ENCODE measurements at places on chromosomes 11 and 22. TPM values are rescaled to one million over a fixed set of nuclear protein-coding genes. Genes with fewer than 3 reads are reported as not detected.

GRCh38 chr11:134557571-134558257, 145.7 kb upstream of the B3GAT1 start:
- H3K27me3 ChIP-seq, result peaks cover 5% of the 10 kb centered on the region
- H3K27ac ChIP-seq, result no peak overlapping the region
- no peaks in the 10 kb centered on the region for H3K4me1 ChIP-seq
- no peak for DNase-seq
- H3K4me3 ChIP-seq, result no peak overlapping the region
- no peaks in the 10 kb centered on the region for H3K36me3 ChIP-seq

ISX gene
- total RNA-seq, result not detected

GRCh38 chr11:61332281-61332796, 566 bp downstream of the DDB1 start:
- H3K36me3 ChIP-seq, result peaks cover 52% of the 10 kb centered on the region
- no peaks in the 10 kb centered on the region for H3K27me3 ChIP-seq
- DNase-seq, result peak; percentile 27
- peak overlapping the region; percentile 100 for H3K27ac ChIP-seq
- peaks cover 70% of the 10 kb centered on the region for H3K4me1 ChIP-seq

BATF2 gene
- total RNA-seq, result not detected

GRCh38 chr11:88175569-88176075, 379 bp upstream of the RAB38 start:
- H3K36me3 ChIP-seq, result no peaks in the 10 kb centered on the region
- H3K27ac ChIP-seq, result no peak overlapping the region
- peak overlapping the region; percentile 71 for H3K4me3 ChIP-seq
- peaks cover 16% of the 10 kb centered on the region for H3K27me3 ChIP-seq
- no peak for DNase-seq

GRCh38 chr22:49521787-49522224, 305.9 kb downstream of the BRD1 start:
- no peak overlapping the region for H3K4me3 ChIP-seq
- peaks cover 4% of the 10 kb centered on the region for H3K36me3 ChIP-seq
- DNase-seq, result no peak
- no peak overlapping the region for H3K27ac ChIP-seq

RNF141 gene
- 12.5 TPM for total RNA-seq

DNA sequence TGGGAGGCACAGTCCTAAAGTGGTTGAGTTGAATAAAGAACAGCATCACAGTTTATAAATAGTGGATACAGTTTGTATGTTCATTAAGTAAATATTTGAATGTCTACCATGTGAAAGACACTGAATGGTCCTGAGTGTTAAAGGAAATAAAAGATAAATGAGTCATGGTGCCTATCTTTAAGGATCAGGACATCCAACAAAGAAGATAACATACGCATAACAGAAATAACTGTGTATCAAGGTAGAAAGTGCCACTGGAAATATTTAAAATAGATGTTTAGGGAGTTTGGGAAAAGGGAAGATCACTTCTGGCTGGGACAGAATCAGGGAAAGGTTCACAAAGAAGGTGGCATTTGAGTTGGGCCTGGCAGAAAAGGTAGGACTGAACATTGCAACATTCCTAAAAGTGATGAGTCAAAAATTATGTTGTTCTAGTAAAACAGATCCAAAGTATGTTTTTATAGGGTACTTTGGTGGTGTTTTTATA, 41.5 kb downstream of the CSTPP1 start:
- no peak overlapping the region for H3K27ac ChIP-seq
- H3K27me3 ChIP-seq, result no peaks in the 10 kb centered on the region
- no peaks in the 10 kb centered on the region for H3K36me3 ChIP-seq
- H3K4me1 ChIP-seq, result peaks cover 12% of the 10 kb centered on the region
- no peak overlapping the region for H3K4me3 ChIP-seq

FGF4 gene
- total RNA-seq, result not detected

DERL3 gene
- total RNA-seq, result 5.2 TPM

- DNase-seq, result no peak
- H3K27me3 ChIP-seq, result no peaks in the 10 kb centered on the region
- no peaks in the 10 kb centered on the region for H3K4me1 ChIP-seq
- H3K36me3 ChIP-seq, result no peaks in the 10 kb centered on the region
These were observed 132.4 kb upstream of the ZC3H12C start for GRCh38 chr11:109960831-109961230.

OR51T1 gene
- total RNA-seq, result not detected

GRCh38 chr11:66524304-66525040, 14.0 kb downstream of the BBS1 start:
- H3K36me3 ChIP-seq, result peaks cover 29% of the 10 kb centered on the region
- H3K27ac ChIP-seq, result no peak overlapping the region
- H3K4me3 ChIP-seq, result no peak overlapping the region
- no peaks in the 10 kb centered on the region for H3K4me1 ChIP-seq

- no peak for DNase-seq
- H3K4me1 ChIP-seq, result no peaks in the 10 kb centered on the region
- H3K27ac ChIP-seq, result no peak overlapping the region
- no peaks in the 10 kb centered on the region for H3K36me3 ChIP-seq
- H3K27me3 ChIP-seq, result peaks cover 3% of the 10 kb centered on the region
These were observed 30.3 kb downstream of the LAYN start for GRCh38 chr11:111570796-111571195.

BDNF gene
- not detected for total RNA-seq

SHANK2 gene
- not detected for total RNA-seq

- peaks cover 15% of the 10 kb centered on the region for H3K4me1 ChIP-seq
- peak overlapping the region; percentile 91 for H3K27ac ChIP-seq
- peak overlapping the region; percentile 80 for H3K4me3 ChIP-seq
- DNase-seq, result peak; percentile 72
- H3K36me3 ChIP-seq, result no peaks in the 10 kb centered on the region
These were observed 59.8 kb upstream of the WNT7B start for GRCh38 chr22:46036558-46037408.

PDE2A gene
- total RNA-seq, result 0.30 TPM

- no peaks in the 10 kb centered on the region for H3K27me3 ChIP-seq
- H3K4me1 ChIP-seq, result peaks cover 20% of the 10 kb centered on the region
- no peak overlapping the region for H3K27ac ChIP-seq
- H3K4me3 ChIP-seq, result no peak overlapping the region
- no peaks in the 10 kb centered on the region for H3K36me3 ChIP-seq
- no peak for DNase-seq
These were observed 17.2 kb downstream of the KIAA0930 start for GRCh38 chr22:45223304-45224117.

CARD18 gene
- not detected for total RNA-seq

DNA sequence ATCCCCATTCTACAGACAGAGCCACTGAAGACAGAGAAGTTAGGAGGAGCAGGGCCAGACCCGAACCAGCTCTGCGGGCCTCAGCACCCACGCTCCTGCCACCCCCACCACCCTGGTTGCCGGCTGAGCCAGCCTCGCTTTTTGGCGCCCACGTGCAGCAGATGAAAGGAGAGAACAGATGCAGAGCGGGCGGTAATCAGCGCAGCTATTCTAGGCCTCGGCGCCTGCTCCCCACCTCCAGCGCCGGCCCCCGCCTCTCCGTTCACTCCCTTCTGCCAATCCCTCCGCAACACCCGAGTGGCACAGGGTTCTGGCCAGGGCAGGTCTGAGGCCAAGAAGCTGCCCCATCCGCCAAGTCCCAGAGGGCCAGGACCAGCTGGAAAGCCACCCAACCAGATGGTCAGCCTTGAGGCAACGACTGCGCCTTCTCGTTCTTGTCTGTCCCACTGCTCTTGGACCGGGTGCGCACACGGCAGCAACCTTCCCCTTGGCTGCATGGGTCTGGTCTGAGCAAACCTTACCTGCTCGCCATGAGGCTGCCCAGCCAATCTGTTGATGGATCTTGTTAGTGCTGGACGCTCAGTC, 16.8 kb downstream of the DNAL4 start:
- H3K4me1 ChIP-seq, result peaks cover under 1% of the 10 kb centered on the region
- H3K27me3 ChIP-seq, result no peaks in the 10 kb centered on the region
- H3K4me3 ChIP-seq, result no peak overlapping the region

GRCh38 chr11:31687861-31688260, 123.3 kb downstream of the PAX6 start:
- H3K27ac ChIP-seq, result no peak overlapping the region
- no peaks in the 10 kb centered on the region for H3K27me3 ChIP-seq
- H3K36me3 ChIP-seq, result peaks cover 6% of the 10 kb centered on the region
- H3K4me1 ChIP-seq, result no peaks in the 10 kb centered on the region
- DNase-seq, result no peak
- no peak overlapping the region for H3K4me3 ChIP-seq

DNA sequence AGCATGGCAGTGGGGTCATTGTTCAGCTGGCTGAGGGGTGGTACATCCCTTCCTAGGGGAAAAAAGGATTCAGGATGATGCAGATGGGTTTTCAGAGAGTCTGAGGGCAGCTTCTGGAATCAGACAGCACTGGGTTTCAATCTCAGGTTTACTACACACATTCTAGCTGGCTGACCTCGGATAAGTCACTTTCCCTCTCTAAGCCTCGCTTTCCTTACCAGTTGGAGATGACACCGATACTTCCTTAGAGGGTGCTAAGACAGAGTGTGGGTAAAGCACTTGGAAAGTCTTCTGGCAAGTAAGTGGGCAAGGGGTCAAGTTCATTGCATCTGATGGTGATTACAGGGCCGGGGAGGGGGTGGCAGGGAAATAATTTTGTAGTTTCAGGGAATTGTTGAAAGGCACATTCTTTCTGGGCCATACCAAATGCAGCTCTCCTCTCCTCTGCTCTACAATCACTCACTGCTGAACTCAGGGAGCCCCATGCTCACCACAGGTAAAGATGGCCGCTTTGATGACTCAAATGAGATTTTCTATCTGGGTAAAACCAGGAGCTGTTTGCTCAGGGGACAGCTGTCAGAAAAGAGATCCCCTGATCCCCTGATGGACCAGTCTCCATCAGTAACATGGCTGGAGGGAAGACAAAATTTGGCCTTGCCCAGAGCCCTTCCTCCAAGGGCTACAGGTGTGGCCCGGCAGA, 6.5 kb upstream of the MIAT start:
- H3K27me3 ChIP-seq, result peaks cover 12% of the 10 kb centered on the region
- DNase-seq, result peak; percentile 44
- H3K4me1 ChIP-seq, result peaks cover 38% of the 10 kb centered on the region
- no peak overlapping the region for H3K27ac ChIP-seq
- H3K36me3 ChIP-seq, result no peaks in the 10 kb centered on the region

DNA sequence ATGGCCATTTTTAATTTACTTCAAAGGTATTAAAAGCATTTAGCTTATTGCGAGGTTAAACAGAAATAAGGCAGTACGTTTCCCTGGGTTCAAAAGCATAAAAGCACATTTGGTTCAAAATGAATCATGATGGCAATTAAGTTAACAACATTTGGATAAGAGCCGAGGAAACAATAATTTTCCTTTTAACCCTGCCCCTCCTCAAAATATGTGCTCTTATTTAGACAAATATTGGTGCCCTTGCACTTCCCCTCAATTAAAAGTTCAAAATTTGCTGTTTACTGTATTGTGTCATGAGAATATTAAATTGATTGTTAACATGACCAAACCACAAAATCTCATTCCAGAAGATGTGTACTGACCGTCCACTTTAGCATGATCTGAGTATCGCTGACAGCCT, 48.7 kb downstream of the VSIG10L2 start:
- DNase-seq, result no peak
- H3K4me3 ChIP-seq, result no peak overlapping the region
- peaks cover 20% of the 10 kb centered on the region for H3K4me1 ChIP-seq
- no peak overlapping the region for H3K27ac ChIP-seq
- no peaks in the 10 kb centered on the region for H3K27me3 ChIP-seq

ELF5 gene
- not detected for total RNA-seq

DNA sequence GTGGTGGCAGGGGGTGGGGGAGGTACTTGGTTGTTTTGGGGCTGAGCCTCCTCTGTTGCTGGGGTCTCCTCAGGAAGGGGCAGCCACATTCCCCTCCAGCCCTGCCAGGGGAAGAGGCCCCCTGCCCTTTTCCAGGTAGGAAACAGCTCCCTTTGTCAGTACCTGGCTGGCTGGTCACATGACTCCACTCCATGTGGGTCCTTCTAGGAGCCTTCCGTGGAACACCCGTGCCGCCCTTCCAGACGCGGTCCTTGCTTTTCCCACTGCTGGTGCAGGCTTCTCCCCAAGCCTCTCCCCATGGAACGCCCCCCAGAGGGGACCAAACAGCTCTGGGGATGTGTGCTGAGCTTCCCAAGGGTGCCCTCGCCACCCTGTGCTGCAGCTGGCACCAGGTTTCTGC, 19.9 kb downstream of the IFT27 start:
- H3K4me1 ChIP-seq, result no peaks in the 10 kb centered on the region
- DNase-seq, result no peak
- no peak overlapping the region for H3K27ac ChIP-seq
- no peak overlapping the region for H3K4me3 ChIP-seq
- no peaks in the 10 kb centered on the region for H3K36me3 ChIP-seq

GRCh38 chr11:121522043-121522941, 69.5 kb upstream of the SORL1-AS1 start:
- DNase-seq, result no peak
- peaks cover 70% of the 10 kb centered on the region for H3K36me3 ChIP-seq
- H3K27ac ChIP-seq, result peak overlapping the region; percentile 77
- H3K4me1 ChIP-seq, result peaks cover 39% of the 10 kb centered on the region
- no peak overlapping the region for H3K4me3 ChIP-seq
- H3K27me3 ChIP-seq, result no peaks in the 10 kb centered on the region

P2RY6 gene
- not detected for total RNA-seq

SCUBE2 gene
- total RNA-seq, result not detected

CNGA4 gene
- total RNA-seq, result 0.25 TPM

PGGHG gene
- total RNA-seq, result 82.3 TPM

KRTAP5-10 gene
- not detected for total RNA-seq

GRCh38 chr11:17778352-17778751, 43.8 kb downstream of the KCNC1 start:
- no peak overlapping the region for H3K4me3 ChIP-seq
- no peak overlapping the region for H3K27ac ChIP-seq
- H3K36me3 ChIP-seq, result no peaks in the 10 kb centered on the region
- no peaks in the 10 kb centered on the region for H3K4me1 ChIP-seq

SELENOO gene
- 18.3 TPM for total RNA-seq

DNA sequence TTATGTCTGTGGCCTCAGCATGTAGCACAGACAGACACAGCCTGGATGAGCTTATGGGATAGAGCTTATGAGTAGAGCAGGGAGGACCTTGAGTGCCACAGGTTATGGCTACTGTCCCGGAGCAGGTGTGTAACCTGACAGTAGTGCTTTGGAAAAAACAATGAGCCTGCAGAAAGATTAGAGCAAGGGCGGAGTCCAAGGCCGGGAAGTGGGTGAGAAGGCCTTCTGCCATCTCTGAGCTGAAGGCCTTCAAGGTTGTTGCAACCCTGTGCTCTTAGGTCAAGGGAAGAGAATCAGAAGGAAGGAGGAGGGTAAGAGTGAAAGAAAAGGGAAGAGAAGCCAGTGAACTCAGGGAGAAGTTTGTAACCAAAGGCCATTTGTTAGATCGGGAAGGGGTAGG, 3.9 kb upstream of the TAGLN start:
- H3K27me3 ChIP-seq, result no peaks in the 10 kb centered on the region
- peaks cover 5% of the 10 kb centered on the region for H3K36me3 ChIP-seq
- H3K4me3 ChIP-seq, result no peak overlapping the region
- no peaks in the 10 kb centered on the region for H3K4me1 ChIP-seq

GRCh38 chr11:85914425-85914824, 59.2 kb downstream of the CCDC83 start:
- no peak overlapping the region for H3K27ac ChIP-seq
- H3K27me3 ChIP-seq, result peaks cover 2% of the 10 kb centered on the region
- no peaks in the 10 kb centered on the region for H3K36me3 ChIP-seq
- no peak for DNase-seq
- no peak overlapping the region for H3K4me3 ChIP-seq

NCR3LG1 gene
- total RNA-seq, result 0.80 TPM

GRCh38 chr11:68328374-68329091, 16.1 kb downstream of the LRP5 start:
- H3K36me3 ChIP-seq, result no peaks in the 10 kb centered on the region
- peak; percentile 28 for DNase-seq
- peaks cover 55% of the 10 kb centered on the region for H3K4me1 ChIP-seq
- H3K27ac ChIP-seq, result no peak overlapping the region
- H3K27me3 ChIP-seq, result no peaks in the 10 kb centered on the region

- no peak for DNase-seq
- H3K36me3 ChIP-seq, result no peaks in the 10 kb centered on the region
- H3K27ac ChIP-seq, result no peak overlapping the region
- no peak overlapping the region for H3K4me3 ChIP-seq
- H3K4me1 ChIP-seq, result no peaks in the 10 kb centered on the region
These were observed 30.6 kb downstream of the TECTA start for GRCh38 chr11:121131656-121132055.

Measured in activated CD4-positive, alpha-beta T cell treated with anti-CD3 and anti-CD28 coated beads for 36 hours (primary cell).